Stimulated activated CD8-positive, alpha-beta memory T cell treated with anti-CD3 and anti-CD28 coated beads, Interleukin-2, amount 100 ng/mL, for 48 hours (primary cell): ENCODE measurements at places on chromosomes 4 and X.

GRCh38 chr4:147157860-147158701, 212.4 kb upstream of the TTC29 start:
- no peak for DNase-seq

GRCh38 chr4:174757736-174758135, 71.3 kb downstream of the GLRA3 start:
- DNase-seq: no peak

GRCh38 chrX:39499996-39500395, 597.8 kb downstream of the BCOR start:
- DNase-seq: no peak

GRCh38 chr4:40193016-40193571, 3.7 kb upstream of the RHOH start:
- no peak for DNase-seq

DNA sequence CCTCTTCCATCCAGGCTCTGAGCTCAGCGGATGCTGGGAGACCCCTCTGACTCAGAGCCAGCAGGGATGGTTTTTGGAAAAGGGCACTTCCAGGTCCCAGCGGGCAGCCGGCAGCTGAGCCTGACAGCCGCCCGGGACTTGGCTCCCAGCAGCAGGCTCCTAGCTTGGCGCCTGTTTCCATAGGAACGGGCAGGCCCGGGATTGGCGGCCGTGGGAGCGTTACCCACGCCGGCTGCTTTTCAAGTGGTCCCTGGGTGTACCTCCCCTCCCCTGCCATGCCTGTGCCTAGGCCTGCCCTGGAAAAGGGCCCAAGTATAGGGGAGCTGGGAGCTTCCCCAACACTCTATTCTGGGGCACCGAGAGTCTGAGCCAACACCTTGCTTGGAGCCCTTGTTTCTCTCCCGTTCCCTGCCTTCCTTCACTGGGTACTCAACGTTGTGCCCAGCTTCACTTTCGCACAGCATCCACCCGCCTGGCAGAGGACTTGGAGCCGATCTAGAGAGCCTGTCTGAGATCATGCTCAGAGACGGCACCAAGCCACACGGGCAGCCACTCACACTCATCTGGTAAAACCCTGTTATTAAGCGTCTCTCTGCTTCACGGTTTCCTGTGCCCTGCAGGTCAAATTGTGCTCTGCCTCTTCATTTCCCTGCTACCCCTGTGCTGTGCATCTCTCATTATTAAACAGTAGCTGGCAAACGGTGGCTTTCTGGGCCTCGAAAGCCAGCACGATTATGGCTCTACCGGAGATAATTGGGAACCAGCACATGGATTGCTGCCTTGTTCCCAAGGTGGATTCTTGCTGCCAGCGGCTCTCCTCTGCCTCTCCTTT, 521.5 kb downstream of the BCOR start:
- DNase-seq: no peak

GRCh38 chrX:131288738-131289511, at the start of gene IGSF1:
TSS of gene IGSF1 (minus strand) at chrX:131289306. CDS start at chrX:131286674, 2,632 bp downstream.
- DNase-seq: no peak

DNA sequence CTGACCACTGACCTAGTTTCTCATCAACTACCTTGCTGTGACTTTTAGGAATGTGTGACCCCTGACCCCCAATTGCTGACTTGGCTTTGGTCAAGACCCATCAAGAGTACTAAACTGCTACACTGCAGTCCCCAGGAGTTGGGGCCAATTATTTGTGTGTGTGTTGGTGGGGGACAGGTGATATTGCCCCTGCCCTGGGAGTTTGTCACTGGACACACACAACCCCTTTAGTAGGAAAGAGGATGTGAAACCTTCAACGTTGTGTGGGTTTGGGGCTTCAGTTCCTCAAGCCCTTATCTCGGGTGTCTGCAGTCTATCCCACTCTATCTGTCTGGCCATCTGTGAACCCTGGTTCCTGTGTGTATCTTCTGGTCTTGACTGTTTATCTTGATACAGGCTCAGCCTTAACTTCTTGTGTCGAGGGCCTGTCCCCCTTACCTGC, 6.5 kb downstream of the SASH3 start:
- DNase-seq: no peak

- DNase-seq: no peak
These were observed 761 bp upstream of the FRYL start for GRCh38 chr4:48780865-48781214.

DNA sequence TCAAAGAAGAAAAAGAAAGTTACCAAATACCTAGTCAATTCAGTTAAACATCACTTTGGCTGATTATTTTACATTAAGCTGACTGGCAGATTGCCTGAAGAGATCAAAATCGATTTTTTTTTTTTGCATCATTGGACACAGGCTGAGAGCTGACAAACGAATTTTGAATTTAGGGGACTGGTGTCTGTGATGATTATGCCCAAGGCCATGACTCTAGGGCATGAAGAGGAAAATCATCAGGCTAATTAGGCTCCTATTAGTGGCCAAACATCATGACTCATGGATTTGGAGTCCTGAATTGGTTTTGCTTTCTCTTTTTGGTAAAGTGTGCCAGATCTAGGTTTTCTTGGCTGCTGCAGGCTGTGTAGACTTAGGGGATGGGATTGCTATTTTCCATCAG, 829.3 kb upstream of the LCORL start:
- DNase-seq: no peak

- no peak for DNase-seq
These were observed 92.0 kb upstream of the TLR2 start for GRCh38 chr4:153592064-153592463.

DNA sequence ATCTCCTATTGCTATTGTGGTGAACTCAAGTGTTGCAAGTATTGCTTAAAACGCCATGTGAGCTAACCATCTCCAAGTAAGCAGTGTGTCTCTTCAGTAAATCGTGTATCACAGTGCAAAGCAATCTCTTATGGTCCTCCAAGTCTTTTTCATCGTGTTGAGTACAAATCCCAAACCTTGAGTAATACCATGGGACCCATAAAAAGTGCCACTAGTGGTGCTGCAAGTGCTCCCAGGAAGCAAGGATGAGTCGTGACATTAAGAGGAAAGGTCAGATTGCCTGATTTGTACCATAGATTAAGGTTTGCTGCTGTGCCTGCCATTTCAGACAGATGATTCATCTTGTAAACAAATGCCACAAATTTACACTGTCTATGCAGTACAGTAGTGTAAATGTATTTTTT, 66.9 kb upstream of the BMPR1B start:
- DNase-seq: no peak

GRCh38 chrX:20063716-20064351, 52.9 kb downstream of the MAP7D2 start:
- DNase-seq: no peak

- DNase-seq: no peak
These were observed 1076.4 kb upstream of the PABPC4L start for GRCh38 chr4:135277980-135278315.

DNA sequence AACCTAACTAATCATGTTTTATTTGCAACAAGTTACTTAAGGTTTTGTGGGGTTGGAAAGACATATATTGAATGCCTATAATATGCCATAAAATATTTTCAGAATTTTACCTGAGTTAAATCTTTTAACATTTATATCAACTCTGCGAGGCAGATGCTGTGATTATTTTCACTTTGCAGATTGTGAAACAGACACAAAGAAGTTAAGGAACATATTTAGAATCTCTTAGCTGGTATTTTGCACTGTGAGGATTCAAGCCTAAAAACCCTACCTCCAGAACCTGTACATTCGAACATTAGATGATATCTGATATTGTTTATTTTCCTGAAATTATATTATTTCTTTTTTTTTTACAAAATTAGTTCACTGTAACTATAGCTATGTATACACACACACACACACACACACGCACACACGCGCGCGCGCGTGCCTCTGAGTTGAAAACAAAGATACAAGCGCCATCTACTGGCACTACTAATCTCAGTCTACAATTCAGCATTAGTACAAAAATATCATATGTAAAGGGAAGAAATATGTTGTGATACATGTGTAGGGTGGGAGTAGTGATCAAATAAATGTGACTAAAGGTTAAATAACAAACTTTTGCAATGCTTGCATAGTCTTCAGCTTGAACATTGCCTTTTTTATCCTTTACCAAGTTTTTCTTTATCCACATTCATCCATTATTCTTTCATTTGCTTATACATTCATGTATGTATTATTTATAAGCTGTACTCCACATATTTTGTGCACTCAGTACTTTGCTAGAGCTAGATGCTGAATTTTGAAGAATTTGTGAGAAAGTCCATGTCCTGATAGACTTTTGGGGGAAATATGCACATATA, 61.5 kb downstream of the ANXA10 start:
- peak; percentile 29 for DNase-seq

DNA sequence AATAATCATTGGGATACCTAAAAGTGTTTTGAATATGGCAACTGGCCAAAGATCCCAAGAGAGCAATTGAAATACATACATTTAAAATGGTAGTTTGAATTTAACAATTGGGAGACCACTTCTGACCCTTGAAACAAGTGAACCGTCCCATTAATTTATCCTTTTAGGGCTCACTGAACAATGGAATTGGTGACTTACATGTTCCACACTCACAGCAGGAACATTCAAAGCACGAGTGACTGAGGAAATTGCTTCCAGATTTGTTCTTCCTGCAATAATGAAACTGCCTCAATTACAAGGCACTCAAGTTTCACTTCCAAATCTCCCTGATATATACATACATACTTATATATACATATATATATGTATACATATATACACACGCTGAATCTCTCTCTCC, 20.6 kb downstream of the SLC39A8 start:
- no peak for DNase-seq
